DMS153 (cell line): ENCODE measurements at places on chromosomes 1 and 21.

DNA sequence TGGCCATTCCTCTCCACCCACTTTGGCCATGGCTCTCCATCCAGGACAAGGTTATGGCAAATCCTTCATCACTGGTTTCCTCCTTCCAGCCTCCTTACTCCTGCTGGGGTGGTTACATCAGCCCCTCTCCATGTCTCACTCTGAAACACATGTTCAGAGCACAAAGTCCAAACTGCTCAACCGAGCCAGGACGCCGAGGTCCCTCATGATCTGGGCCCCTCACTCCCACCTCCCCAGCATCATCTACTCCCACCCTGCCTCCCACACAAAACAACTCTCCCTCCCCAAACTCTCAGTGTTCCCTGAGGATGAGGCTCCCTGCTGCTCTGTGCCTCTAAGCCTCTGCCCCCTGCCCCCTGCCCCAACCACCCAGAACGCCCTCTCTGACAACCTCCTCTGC lies 33.3 kb upstream of the ZBTB40 start:
- no peak for DNase-seq

DNA sequence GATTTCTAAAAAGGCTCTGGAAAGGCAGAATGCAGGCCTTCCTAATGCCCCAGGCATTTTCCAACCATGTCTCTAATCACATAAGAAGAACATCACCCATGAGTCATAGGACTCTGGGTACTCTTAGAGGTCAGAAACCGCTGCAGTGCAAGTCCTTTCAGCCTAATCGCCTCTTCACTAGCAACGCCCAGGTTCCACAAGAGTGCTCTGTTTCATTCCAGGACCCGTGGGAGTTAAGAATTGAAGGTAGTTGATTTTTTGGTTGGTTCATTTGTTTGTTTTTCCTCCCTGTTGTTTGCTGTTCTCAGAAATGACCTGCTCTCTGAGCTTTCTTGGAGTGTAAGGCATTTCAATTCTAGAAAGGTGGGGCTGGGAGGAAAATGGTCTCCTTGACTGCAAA lies 123.2 kb downstream of the NR5A2 start:
- peak; percentile 14 for DNase-seq

DNA sequence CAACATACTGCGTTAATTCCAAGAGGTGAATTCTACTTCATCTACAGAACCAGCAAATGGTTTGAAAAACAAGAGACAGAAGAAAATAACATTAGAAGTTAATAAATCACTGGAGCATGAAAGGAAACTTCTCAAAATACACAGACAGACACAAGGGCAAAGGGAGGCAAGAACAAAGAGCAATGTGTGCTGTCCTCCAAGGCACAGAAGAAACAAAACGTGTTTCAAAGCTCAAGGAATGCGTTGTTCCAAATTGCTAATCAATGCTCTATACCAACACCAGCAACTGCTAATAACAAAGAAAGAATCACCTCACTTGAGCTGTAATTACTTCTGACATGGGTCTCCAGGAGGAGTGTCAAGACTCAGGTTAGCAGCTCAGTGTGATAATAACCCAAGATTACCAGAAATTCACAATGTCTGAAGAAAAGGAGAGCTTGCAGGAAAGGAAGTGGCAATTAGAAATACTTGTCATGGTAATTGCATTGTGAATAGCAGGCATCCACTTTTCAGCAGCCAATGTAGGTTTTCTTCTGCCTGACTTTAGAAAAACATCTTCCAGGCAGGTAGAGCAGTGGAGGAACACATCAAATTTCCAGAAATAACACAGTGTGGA lies 175.4 kb downstream of the SEC16B start:
- no peak for DNase-seq

DNA sequence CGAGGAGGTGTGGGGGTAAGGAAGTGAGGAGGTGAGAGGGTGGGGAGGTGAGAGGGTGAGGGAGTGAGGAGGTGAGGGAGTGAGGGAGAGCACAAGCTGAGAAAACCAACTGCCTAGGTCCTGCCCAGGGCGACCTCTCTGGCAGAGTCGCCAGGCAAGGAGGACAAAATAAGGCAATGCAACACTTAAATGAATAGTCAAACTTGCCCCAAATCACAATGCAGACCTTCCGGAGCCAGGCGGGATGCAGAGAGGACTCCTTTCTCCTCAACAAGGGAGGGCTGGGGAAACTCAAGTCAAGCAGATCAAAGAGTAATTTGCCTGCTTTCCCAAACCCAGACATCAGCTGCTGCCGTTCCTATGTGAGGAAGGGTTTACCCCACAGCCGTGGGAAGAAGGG lies 86.0 kb downstream of the CCDC185 start:
- no peak for DNase-seq

- no peak for DNase-seq
Observed at GRCh38 chr1:7294636-7295035, 476.5 kb upstream of the VAMP3 start.

DNA sequence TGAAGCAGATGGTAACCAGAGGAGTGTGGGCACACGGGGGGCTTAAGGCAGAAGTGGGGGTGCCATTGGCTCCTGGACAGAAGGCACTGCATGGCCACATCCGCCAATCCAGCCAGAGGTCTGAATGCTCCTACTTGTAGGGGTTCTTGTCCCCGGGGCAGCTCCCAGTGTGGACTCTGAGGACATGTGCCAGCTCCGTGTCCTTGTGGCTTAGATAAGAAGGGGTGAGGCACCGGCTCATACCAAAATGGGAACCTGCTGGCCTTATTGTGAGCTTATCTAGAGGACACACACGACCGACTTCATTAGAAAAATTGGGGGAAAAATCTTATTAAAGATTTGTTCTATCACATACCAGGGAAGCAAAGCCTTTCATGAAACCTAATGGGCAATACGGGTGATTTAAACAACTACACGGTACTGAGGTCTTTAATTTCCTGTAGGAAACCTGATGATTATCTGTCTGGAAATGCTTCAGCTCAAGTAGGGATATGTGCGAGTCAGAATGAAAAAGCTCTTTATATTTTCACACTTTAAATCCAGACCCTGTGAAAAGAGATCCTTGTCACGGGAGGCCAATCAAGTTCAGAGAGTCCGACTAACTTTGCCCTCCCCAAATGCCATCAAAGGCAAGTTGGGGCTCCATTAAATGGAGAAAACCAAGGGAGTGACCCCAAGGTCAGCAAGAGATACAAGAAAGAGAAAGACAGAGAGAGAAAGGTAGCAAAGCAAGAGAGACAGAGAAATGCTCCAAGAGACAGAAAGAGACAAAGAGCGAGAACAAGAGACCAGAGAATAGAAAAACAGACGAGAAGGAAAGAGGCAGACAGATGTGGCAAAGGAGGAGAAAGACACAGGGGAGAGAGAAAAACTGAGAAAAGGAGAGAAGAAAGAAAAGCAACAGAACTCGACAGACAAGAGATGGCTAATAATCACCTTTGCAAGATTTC lies 14.1 kb upstream of the KCNN3 start:
- no peak for DNase-seq

DNA sequence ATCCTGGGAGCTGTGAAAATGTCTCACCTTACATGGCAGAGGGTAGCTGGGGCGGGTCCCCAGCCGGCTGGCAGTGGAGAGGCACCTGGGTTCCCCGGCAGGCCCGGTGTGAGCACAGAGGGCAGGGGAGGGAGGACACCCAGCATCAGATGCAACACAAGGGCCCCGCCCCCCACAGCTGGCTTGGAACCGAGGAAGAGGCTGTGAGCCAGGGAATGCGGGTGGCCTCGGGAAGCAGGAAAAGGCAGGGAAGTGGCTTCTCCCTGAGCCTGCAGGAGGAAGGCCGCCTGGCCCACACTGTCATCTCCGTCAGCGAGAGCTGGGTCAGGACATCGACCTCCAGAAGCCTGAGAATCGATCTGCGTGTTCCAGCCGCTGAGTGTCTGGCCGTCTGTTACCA lies 87.3 kb downstream of the SIK1 start:
- no peak for DNase-seq

DNA sequence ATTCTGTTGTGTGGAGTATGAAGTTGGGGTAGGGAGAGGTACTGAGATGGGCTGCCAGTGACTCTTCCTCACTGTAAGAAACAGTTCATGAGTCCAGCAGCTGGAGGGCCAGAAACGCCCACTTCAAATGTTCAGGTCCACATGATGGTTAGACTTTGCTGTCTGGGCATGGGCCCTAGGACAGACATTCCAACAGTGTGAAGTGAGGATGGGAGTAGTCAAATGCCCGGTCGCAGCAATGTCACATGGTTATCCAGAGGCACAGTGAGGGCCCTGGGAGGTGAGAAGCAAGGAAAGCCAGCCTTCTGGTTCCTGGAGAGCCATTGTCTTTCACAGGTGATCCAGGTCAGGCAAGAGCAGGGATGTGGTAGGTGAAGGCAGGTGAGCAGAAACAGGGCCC lies 304.4 kb downstream of the HHAT start:
- no peak for DNase-seq

DNA sequence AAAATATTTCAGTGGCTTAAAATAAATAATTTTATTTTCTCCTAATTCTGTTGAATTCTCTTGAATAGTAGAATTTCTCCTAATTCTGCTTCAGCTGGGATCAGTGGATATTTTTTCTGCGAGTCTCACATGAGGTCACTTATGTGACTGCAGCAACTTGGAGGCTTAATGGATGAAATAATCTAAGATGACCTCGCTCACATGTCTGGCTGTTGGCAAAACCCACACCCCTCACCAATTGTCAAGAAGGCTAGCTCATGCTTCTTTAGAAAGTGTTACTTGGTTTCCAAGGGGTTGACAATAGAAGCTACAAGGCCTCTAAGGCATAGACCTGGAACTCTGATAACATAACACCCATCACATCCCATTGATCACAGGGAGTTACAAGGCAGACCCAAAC lies 156.9 kb upstream of the DPYD start:
- no peak for DNase-seq

- DNase-seq, result no peak
Observed at GRCh38 chr1:209208648-209209047, 374.9 kb upstream of the CAMK1G start.

DNA sequence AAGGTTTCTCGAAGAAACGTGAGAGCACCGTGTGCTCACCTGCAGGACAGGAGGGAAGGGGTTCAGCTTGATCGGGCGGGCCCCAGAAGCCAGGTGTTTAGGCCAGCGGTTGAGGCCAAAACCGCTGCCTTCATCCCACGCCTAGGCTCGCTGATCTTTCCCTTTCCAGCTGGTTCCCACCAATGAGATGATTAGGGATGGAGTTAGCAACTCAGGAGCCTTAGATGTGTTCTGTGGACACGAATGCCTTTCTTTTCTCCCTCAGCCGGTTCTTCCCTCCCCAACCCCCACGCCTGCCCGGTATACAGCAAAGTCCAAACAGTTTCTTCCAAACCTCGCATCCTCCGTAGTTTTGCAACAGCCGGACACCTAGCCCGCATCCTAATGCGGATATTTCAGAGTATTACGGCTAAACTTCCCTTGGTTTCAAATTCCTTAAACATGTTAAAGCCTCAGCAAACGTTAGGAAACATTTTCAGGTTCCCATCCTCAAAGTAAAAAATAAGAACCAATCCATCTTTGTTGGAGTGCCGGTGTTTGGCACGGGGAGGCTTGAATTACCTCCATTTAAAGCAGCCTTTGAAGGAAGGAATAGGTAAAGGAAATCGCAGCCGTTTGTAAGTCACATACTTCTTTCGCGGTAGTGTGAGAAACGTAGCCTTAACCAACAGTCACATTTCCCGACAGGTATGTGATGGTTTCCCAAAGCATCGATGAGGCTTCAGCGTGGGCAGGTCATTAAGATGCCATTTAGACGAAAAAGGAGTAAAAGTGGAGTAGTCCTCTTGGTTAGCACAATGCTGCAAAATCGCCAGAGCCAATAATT lies 1.1 kb downstream of the LRRC8C start:
- no peak for DNase-seq

GRCh38 chr1:116457946-116458604 lies 85.0 kb downstream of the ATP1A1 start:
- DNase-seq, result peak; percentile 40

DNA sequence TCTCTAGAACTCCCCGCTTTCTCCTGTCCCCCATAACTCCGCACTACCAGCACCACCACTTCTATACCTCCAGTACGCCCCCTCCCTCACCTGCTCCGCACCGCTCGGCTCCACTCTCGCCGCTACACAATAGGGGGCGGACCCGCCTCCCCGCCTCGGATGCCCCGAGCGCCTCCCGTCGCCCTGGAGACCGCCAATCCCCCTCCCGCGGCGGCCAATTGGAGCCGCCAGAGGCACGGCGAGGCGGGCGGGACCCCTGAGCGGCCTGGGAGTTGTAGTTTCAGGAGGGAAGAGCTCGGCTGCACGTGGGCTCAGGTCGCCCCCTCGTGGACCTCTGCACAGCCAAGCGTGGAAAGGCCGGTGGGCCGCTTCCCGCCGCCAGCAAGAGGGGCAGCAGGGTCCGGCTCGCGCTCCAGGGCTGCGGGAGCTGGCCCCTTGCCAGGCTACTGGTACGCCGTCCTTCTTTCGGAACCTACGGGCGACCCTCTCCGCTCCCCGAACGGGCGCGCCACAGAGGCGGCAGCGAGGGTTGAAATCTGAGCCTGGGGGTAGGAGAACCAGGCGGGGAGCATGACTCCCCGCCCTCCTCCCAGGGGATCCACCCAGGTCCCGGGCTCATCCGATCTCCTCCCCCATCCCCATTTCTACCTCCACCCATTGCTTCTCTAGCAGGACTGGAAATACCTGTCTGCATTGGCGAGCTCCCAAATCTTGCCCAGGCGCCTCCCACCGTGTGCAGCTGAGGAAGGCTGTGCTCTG lies at the start of gene IGSF9:
Gene IGSF9 (minus strand): TSS at position 131 of the 759 bp plus-strand sequence. CDS start 2,159 bp downstream, outside the sequence.
- DNase-seq, result peak; percentile 96

GRCh38 chr1:1399872-1400575 lies 889 bp upstream of the CCNL2 start:
- no peak for DNase-seq
